Activated CD4-positive, alpha-beta T cell treated with anti-CD3 and anti-CD28 coated beads for 24 hours (primary cell): ENCODE measurements at places on chromosomes 5 and 9.

DNA sequence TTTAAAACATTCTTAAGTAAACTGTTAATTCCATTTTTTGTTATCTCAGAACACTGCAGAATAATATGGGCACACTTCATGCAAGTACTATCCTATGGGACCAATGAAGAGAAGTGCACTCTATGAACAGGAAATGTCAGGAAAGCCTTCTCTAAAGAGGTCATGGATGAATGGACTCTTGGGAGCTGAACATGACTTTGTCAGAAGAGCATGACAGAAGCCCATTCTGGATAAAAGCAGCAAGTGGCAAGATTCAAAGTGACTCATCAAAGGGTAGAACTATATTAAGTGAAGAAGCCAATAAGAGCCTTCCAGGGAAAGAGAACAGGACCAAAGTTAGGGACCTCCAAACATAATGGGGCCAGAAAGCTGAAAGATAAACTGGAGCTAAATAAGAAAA lies 94.0 kb downstream of the RAPGEF6 start:
- no peak for DNase-seq

- DNase-seq = no peak
These were observed 28.9 kb upstream of the OTULIN start for GRCh38 chr5:14635656-14636055.

DNA sequence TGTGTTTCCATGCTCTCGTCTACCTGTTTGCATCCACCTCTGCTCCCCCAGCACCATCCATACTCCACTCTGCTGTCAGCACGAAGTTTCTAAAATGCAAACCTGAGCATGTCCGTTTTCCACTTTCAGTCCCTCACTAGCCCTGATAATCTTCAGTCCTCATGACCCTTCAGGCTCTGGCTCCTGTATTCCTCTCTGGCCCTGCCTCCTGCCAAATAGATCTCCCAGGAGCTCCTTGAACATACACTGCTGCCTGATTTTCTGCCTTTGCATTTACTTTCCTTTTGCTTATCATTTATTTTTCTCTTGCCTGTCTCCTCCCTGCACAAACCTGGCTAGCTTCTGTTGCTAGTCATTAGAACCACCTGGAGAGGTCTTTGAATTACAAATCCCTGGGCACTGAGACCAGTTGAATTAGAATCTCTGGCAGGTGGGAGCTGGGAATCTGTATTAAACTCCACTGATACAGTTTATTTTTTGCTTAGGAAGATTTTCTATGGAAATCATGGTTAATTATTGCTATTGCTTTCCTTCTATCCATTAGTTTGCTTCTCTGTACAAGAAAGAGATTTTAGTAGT lies 18.5 kb downstream of the ARHGEF28 start:
- DNase-seq = no peak

DNA sequence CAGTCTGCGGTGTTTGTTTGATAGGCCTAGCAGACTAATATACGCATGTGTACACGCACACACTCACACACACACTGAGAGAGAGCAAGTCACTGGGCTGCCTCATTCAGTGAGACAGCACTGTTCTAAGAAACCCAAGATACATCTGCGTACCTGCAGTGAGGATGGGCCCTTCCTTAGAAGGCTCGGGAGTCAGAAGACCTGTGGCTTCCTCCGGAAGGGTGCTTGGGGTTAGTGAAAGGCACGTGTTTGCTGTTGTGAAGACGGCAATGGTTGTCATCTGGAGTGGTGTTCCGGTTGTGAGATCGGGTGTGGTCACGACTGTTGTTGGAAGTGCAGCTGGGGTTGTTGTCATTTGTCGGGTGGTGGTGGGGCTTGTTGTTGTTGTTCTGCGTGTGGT lies 11.7 kb downstream of the TIMD4 start:
- no peak for DNase-seq

GRCh38 chr9:3018071-3018470 lies 174.2 kb upstream of the PUM3 start:
- DNase-seq = no peak

GRCh38 chr5:7878381-7878873 lies 9.5 kb downstream of the MTRR start:
- DNase-seq = no peak

DNA sequence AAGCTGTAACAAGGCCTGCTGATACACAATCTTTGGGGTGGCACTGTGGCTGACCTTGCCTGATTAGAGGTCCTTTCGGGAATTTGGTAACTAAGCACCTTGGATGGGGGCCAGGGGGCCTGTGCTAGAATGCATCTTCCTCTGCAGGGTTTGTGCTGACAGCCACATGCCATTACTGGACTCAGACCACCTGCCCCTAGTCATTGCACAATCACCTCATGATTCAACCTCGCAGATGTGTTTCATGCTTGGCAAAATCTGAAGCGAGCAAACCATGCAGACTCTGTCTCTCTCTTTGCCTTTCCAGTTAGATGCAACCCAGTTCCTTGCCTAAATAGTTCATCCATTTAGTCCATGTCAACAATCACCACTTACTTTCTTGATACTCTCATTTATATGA lies 96.5 kb upstream of the ERCC6L2 start:
- DNase-seq = no peak

GRCh38 chr9:134517069-134517680 lies 124.4 kb upstream of the COL5A1 start:
- DNase-seq = no peak

DNA sequence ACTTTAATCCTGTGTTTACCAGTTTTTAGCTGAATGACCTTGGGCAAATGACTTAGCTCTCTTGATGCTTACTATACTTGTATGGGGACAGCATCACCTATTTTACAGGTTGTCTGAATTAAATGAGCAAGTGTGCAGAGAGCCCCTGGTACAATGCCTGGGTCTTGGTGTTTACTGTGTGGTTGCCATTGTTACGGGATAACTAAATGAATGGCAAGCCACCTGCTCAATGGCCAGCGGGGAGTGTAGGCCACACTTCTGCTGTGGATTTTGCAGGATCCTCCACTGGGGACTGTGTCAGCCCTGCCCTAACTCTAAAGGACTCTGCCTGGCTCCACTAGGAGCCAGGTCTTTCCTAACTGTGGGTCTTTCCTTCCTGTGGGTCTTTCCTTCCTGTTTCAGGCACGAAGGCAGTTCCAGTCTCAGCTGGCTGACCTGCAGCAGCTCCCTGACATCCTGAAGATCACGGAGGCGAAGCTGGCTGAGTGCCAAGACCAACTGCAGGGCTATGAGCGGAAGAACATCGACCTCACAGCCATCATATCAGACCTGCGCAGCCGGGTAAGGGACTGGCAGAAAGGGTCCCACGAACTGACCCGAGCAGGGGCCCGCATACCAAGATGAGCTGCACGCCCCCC lies 10.3 kb upstream of the GLE1 start:
- DNase-seq = no peak

GRCh38 chr5:164627021-164627420 lies 1121.6 kb downstream of the MAT2B start:
- no peak for DNase-seq

- no peak for DNase-seq
These were observed 14.4 kb upstream of the HRCT1 start for GRCh38 chr9:35891646-35892045.

- no peak for DNase-seq
These were observed 180.5 kb upstream of the RIOK2 start for GRCh38 chr5:97363577-97363976.

GRCh38 chr5:9297134-9297533 lies 248.7 kb downstream of the SEMA5A start:
- no peak for DNase-seq

GRCh38 chr9:111663301-111663823 lies 2.0 kb downstream of the GNG10 start:
- DNase-seq = no peak

DNA sequence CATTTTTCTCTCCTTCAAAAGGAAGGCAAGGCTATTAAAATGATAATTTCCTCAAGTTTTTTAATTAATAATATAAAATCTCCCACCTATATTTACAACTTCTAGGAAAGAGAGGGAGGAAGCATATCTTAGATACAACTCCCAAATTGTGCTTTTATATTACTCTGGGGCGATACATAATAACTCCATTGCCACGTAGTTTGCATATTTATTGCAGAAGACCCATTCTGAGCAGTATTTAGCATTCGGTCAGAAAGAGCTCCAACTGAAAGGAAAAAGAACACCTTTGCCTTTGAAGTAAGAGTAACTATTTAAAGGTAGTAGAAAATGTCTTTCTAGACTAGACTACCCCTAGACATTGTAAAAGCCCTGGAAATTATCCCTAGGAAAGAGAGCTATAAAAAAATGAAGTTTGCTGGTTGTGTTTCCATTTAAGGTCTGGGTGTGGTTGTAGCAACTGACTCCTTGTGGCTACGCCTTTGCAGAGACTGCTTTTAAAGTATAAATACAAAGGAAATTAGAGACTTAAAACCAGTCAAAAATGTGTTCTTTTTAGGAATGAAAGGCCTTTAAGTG lies 566.1 kb downstream of the ZNF608 start:
- DNase-seq = no peak

- DNase-seq = no peak
These were observed 7.6 kb upstream of the CXXC5 start for GRCh38 chr5:139640421-139641115.

DNA sequence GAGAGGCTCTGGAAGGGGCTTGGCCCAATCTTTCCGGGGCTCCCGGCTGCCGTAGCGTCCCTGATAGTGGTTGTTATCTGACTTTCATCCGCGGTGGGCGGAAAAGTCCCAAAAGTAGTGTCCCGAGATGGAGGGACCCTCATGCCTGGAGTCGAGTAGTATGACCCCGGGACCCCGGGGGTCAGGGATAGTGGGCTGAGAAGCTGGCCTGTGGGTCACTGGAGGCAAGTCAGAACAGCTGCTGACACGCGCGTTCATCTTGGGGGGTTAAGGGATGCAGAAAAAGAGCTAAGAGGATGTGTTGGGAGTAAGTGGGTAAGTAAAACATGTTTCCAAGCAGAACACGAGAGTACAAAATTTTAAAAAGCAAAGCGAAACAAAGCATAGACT lies 123.4 kb downstream of the TMEM161B start:
- DNase-seq = no peak

- no peak for DNase-seq
These were observed 26.7 kb upstream of the SUSD3 start for GRCh38 chr9:93031629-93032430.

GRCh38 chr5:33736510-33736909 lies 155.3 kb downstream of the ADAMTS12 start:
- DNase-seq = no peak

GRCh38 chr5:111776913-111777781 lies 20.2 kb upstream of the NREP start:
- DNase-seq = no peak

GRCh38 chr5:140186267-140186671 lies 11.3 kb downstream of the CYSTM1 start:
- DNase-seq = no peak

DNA sequence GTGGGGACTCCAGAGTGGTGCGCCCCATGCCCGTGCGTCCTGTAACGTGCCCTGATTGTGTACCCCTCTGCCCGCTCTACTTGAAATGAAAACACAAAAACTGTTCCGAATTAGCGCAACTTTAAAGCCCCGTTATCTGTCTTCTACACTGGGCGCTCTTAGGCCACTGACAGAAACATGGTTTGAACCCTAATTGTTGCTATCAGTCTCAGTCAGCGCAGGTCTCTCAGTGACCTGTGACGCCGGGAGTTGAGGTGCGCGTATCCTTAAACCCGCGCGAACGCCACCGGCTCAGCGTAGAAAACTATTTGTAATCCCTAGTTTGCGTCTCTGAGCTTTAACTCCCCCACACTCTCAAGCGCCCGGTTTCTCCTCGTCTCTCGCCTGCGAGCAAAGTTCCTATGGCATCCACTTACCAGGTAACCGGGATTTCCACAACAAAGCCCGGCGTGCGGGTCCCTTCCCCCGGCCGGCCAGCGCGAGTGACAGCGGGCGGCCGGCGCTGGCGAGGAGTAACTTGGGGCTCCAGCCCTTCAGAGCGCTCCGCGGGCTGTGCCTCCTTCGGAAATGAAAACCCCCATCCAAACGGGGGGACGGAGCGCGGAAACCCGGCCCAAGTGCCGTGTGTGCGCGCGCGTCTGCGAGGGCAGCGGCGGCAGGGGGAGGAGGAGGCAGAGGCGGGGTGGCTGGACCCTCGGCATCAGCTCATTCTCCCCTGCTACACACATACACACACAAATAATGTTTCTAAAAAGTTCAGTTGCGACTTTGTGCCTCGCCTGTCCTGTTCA lies 668 bp downstream of the GLIS3 start:
- DNase-seq = no peak

DNA sequence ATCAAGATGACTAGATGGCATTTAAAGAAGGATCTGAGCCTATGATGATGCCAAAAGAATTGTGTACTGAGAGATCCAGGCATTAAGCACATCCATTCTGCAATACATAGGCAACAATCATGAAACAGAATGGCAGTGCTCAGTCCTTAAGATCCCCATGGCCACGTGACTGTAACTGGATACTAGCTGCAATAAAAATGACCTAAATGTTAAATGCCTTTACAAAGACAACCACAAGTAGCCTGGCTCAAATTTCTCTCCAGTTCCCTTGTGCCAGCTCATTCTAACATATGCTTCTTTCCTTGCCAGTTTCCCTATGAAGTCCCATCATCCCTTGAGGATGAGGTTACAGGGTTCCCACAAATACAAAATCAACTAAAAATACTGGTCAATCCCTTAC lies 148.3 kb upstream of the GHR start:
- DNase-seq = no peak

- no peak for DNase-seq
These were observed 8.9 kb upstream of the NKD2 start for GRCh38 chr5:999724-1000123.

GRCh38 chr5:19782566-19782965 lies 205.4 kb downstream of the CDH18 start:
- no peak for DNase-seq

GRCh38 chr5:143062379-143062778 lies 292.2 kb downstream of the ARHGAP26 start:
- DNase-seq = no peak

- DNase-seq = no peak
These were observed 185.8 kb downstream of the CD180 start for GRCh38 chr5:67010684-67011409.

DNA sequence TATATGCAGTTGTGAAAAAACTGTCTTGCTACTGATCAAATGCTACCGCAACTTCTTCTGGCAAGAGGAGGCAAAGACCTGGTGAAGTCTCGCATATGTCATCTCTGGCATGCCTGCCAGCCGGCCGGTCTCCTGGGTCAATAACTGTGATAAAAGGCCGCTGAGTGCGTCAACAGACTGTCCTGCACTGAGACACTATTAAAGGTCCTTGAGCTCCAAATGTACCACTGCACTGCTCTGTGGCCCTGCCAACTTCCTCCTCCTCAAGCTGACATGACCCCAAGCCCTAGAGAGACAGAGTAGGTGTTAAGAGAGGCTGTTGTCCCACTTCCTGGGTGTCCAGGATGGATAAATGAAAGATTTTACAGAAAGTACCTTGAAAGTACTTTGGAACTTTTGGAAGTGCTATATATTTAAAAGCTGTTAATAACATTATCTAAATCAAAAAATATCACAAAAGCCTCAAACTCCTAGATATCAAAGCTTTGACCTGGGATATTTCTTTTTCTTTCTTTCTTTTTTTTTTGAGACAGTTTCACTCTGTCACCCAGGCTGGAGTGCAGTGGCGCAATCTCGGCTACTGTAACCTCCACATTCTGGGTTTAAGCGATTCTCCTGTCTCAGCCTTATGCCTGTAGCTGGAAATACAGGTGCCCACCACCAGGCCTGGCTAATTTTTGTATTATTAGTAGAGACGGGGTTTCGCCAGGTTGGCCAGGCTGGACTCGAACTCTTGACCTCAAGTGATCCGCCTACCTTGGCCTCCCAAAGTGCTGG lies 31.5 kb downstream of the RAPGEF1 start:
- DNase-seq = no peak

GRCh38 chr9:4666042-4666699 lies at the start of gene SPATA6L:
Gene SPATA6L, minus strand, starts transcription at chr9:4666480. Its CDS starts 230 bp downstream, at chr9:4666250.
- peak; percentile 19 for DNase-seq

GRCh38 chr5:55908804-55909203 lies 57.6 kb downstream of the IL31RA start:
- DNase-seq = no peak

GRCh38 chr5:83306572-83307241 lies 164.8 kb upstream of the VCAN start:
- DNase-seq = no peak
